ENCODE measurements at places on chromosomes 5 and 9.

DNA sequence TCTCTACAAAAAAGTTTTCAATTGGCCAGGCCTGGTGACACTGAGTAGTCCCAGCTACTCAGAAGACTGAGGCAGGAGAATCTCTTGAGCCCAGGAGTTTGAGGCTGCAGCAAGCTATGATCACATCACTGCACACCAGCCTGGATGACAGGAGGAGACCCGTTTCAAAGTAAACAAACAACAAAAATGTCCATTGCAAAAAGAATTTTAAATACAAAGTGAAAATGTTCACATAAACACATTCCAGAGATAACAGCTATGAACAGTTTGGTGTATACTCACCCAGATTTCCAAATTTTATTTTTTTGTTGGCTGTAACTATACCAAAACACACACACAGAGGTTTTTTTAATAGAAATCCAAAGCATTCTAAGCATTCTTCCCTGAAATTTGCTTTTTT lies 39.8 kb downstream of the ADRA1B start:
- DNase-seq: no peak

GRCh38 chr9:137502008-137502911 lies 43.1 kb upstream of the NSMF start:
- no peak for DNase-seq

GRCh38 chr9:97985058-97985861 lies 2.1 kb downstream of the ANP32B start:
- peak; percentile 25 for DNase-seq

DNA sequence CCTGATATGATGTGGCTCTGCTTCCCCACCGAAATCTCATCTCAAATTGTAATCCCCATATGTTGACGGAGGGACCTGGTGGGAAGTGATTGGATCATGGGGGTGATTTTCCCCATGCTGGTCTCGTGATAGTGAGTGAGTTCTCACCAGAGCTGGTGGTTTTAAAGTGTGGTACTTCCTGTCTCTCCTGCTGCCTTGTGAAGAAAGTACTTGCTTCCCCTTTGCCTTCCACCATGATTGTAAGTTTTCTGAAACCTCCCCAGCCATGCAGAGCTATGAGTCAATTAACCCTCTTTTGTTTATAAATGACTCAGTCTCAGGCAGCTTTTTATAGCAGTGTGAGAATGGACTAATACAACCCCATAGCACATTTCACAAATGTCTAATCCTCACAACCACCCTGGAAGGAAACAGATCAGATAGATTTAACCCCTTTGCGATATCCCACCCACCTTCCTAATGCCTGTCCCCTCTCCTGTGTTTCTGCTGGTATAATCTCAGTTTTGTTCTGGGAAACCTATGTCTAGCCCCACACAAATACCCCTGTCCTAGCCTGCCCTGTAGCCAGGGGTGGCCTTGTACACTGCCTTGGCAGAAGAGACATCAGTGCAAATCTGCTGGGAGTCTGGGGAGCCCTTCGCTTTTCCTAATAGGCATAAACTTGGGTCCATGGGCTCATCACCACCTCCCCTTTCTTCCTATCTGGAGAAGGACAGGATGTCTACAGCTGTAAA lies 157.0 kb upstream of the RAI14 start:
- DNase-seq: no peak

DNA sequence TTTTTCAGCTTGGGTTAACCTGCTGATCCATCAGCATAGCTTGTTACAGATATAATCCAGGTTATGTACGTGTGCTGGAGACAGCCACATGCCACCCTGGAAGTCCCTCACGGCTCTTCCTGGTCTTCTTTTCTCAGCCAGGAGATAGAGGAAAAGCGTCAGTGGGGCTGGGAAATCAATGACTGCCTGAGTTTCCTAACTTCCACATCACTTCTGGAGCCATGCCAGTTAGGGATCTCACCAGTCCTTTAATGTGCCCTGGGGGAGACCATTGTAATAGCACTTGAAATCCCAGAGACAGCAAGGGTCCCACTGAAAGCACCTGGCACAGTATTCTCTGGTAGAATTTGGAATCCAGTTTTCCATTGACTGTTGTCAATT lies 29.2 kb downstream of the ANXA2R start:
- DNase-seq: no peak

GRCh38 chr5:16935231-16936149 lies 598 bp downstream of the MYO10 start:
- no peak for DNase-seq

DNA sequence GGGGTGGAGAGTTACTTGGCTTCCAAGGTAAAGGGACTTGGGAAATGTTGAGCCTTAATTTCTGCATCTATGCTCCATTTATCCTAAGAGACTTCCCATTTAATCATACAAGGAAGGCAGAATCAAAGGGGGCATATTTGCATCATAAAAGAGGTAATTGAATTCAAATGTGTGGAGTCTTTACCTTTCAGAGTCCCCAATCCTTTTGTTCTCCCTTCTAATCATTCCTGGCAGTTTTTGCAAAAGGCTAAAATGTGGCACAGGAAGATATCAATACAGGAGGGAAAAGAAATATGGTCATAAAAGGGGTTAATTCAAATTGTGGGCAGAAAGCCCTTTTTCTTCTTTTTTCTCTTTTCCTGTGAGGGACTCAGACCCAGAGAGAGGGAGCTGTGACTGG lies 69.5 kb downstream of the SFXN1 start:
- DNase-seq: no peak

DNA sequence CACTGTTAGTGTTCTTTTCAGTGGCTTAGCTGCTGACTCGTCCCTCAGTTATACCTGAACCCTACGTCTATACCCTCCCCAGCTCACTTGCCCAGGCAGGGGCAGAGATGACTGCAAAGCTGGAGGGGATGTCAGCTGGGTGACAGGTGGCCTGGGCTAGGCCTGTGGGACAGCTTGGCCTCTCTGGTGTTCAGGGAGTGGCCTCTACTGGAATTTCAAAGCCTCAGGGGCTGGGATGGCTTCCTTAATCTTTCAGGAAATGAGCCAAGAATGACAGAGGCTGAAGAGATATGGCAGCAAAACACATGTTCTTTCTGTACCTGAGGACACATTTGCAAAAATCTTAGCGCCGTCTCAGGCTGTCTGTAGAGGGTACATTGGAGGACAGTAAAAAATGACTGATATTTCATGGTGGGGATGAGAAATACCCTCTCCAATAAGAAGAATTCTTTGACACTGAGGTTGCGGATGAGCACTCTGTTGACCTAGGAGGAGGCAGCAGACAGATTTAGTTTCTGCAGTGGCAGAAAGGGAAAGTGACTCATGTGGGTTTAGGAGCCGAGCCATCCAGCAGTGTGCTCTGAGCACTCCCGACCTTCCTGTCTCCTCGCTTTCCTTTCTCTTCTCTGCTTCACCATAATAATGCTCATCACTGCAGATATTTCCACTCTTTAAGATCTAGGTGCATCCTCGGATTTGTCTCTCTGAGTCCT lies 54.4 kb downstream of the ENTREP1 start:
- DNase-seq: no peak

- no peak for DNase-seq
These were observed 33.8 kb upstream of the ACO1 start for GRCh38 chr9:32350682-32351081.

DNA sequence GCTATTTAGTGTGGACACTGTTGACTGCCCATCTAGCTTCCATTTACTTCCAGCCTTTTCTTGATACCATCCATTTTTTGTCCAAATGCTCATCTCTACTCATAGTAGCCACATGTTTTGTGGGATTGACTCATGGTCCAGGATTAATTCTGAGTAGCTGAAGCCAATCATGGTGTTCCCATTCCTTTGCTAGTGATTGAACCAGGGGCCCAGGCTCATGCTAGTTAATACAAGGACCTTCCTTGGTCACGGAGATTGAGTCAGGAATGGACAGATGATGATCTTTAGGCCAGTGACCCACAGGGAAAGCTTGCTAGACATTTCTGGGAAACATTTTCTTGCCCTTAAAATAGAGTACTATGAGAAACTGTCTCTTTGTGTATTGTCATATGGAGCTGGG lies 272.9 kb upstream of the RIOK2 start:
- no peak for DNase-seq

DNA sequence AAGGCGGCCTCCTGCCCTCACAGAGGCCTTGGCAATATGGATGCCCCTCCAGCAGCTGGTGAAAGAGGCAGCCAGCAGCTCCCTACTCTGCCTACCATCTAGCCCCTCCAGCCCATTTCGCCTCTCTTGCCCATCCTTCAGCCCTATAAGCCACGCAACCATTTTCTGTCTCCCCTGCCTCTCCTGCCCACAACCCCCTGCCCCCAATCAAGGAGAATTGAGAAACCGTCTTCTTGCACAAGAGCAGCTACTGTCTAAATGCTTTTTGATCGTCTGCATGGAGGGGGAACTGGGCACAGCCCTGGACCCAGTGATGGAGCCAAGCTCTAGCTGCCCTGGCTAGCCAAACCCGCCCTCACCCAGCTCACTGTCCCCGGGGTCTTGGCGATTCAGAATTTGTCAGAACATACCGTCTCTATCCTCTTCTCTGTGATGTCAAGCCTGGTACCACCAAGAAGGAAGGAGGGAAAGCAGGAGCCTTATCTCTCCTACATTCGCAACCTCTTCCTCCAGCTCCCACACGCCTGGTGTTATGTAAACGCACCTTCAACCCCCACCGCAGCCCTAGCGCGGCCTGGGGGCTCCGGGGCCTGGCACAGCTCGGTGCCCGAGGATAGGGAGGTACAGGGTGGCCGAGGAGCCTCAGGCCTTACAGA lies 1.2 kb downstream of the SPRY4 start:
- no peak for DNase-seq

GRCh38 chr5:67858471-67859031 lies 357.0 kb upstream of the PIK3R1 start:
- DNase-seq: no peak

- no peak for DNase-seq
These were observed 20.5 kb upstream of the MRNIP start for GRCh38 chr5:179879003-179879689.
